SJSA1 (cell line): ENCODE measurements at places on chromosomes 12 and 14. TPM values are rescaled to one million over a fixed set of nuclear protein-coding genes. Genes with fewer than 3 reads are reported as not detected.

- DNase-seq: no peak
These were observed 397.1 kb downstream of the SOX5 start for GRCh38 chr12:23552417-23552816.

GRCh38 chr14:87102811-87103378, 890.1 kb downstream of the GALC start:
- no peak for DNase-seq

GRCh38 chr12:113266106-113266895, 45.0 kb downstream of the TPCN1 start:
- DNase-seq: no peak

- DNase-seq: peak; percentile 78
These were observed 13.0 kb downstream of the ZFP36L1 start for GRCh38 chr14:68779761-68780323.

DNA sequence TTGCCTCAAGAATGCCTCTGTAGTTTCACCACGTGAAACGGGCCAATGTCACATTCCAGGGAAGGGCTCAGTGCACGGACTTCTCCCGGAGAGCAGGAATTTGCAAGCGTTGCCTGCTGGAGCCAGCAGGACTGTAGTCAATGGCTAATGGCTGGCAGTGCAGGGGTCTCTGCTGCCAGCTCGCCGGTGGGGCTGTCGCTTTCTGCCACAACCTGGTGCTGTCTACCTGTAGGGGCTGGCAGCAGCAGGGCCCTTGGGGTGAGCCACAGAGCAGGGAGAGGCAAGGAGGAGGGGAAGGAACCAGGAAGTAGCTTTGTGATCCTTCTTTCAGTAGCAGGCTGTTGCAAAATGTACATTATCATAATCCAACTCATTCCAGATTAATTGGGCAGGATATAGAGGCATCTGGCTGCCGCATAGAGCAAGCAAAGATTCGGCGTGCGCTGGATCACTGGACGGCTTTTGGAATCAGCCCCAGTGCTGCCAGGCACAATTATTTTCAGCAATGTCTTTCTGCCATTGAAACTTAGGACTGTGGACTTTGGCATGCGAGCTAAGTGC, 114.1 kb downstream of the PAPOLA start:
- no peak for DNase-seq

GRCh38 chr12:121423253-121423652, 23.3 kb downstream of the RNF34 start:
- no peak for DNase-seq

GRCh38 chr12:107779077-107779831, 4.8 kb downstream of the ASCL4 start:
- DNase-seq: no peak

- no peak for DNase-seq
These were observed 23.8 kb downstream of the ACTN1 start for GRCh38 chr14:68955164-68955850.

DNA sequence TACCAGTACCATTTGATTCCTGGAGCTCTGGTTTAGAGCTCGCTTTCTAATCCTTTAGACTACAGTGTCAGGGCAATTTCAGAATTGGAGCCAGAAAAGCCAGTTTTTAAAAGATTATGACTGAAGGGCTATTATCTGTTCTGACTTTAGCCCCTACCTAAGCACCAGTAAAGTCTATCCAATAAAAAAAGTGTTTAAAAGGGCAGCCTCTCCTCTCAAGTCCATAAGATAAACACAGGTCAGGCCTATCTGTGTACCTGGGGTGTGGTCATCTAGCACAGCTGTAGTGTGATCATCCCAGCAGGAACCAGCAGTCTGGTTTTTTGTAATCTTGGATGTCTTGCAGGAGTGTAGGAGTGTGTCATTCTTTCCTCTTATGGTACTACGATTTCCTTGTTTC, 6.6 kb downstream of the APPL2 start:
- peak; percentile 81 for DNase-seq

GRCh38 chr14:30564868-30565248, 5.9 kb downstream of the G2E3 start:
- no peak for DNase-seq

GRCh38 chr12:122042910-122043309, 21.2 kb downstream of the BCL7A start:
- DNase-seq: no peak

DNA sequence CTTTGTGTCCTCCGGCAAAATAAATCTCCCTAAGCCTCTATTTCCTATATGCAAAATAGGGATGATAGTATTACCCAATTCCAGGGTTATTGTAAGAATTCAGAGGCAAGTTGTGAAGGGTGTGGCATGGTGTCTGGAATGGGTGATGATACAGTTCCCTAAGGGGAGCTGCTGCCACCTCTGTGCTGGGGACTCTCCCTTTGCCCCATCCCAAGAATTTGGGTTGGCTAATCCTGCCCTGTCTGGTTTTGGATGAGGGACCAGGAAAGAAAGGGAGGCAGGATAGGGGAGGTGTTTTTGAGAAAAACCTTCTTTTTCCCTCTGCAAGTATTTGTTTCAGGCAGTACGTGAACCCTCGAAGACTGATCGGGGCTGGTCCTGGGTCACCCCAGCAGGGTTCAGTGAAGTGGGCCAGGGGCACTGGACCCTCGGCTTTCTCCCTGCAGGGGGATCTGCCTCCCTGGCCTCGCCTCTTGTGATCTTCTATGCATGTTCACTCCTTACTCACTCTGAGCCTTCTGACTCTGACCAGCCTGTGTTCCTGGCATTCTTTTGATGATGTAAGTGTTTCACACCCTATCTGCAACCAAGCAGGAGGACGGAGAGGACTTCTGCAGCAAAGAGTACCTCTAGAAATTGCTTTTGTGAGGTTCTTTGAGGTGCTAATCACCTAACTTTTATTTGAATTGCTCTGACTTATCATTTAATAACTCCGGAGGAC, 60.8 kb downstream of the RASSF3 start:
- no peak for DNase-seq

DNA sequence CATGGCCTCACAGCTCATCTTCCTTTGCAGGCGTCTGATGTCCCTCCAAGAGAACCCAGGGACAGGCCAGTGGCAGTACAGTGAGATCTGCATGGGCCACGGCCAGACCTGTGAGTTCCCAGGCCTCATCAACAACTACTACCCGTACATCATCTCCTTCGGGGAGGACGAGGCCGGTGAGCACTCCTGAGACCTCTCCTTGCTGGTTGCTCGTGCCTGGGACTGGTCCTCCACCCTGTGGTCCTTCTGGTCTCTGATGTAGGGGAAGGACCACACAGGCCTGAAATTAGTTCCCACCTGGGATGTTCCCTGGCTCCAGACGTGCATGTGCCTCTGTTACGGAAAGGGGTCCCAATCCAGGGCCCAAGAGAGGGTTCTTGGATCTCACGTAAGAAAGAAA, 17.9 kb downstream of the HHIPL1 start:
- DNase-seq: no peak

- DNase-seq: peak; percentile 52
These were observed 43.5 kb downstream of the MNAT1 start for GRCh38 chr14:60777856-60778578.

DNA sequence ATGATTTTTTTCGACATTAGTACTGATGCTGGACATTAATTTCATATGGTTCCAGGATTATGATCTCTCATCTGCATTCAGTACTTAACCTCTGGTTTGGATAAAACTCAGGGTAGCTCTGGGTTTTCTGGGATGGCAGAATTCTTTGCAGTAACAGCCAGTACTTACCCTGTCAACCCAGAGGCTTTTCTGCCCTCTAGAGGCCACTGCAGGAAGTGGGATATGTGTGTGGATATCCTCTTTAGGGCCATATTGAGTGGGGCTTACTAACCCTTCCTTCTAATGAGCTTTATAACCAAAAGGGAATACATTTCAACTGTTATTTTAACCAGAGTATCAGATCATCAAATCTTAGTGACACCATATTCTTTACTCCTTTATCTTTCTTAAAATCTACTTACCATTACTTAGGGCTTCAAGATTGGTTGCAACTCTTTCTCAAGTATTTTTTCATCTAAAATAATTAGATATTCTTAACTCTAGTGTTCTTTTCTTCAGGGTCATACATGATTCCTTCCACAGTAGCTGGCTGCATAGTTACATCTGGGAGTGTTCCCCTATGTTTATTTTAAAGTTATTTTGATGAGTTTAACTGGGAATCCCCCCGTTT, 488.0 kb upstream of the STXBP6 start:
- peak; percentile 6 for DNase-seq

DNA sequence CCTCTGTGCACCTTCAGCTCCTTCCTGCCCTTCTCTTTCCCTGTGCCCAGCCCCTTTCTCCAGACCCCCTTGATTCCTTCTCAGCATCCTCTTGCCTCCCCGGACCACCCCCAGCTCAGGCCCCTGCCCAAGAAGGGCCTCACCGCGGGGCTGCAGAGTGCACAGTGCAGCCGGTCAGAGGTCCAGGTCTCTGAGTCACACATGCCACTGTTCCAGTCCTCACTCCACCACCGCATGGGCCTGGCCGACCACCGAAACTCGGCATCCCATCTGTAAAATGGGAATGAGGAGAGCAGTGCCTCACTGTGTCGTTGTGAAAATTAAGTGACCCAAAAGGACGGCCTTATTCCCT, 13.3 kb downstream of the BDKRB1 start:
- DNase-seq: peak; percentile 61

- peak; percentile 49 for DNase-seq
These were observed 781 bp downstream of the NPAS3 start for GRCh38 chr14:32939254-32940065.

DNA sequence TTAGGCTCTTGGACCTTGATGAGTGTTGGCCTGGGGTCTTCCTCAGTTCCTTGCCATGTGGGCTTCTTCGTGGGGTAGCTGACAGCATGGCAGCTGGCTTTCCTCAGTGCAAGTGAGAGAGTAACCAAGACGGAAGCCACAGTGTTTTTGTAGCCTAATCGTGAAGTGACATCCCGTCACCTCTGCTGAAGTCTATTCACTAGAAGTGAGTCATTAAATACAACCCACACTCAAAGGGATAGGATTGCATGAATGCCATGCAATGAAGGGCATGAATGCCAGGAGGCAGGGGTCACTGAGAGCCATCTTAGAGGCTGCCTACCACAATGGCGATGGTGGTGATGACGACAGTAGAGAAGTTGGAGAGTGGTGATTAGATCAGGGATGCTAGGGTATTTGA, 13.5 kb upstream of the ASIC1 start:
- DNase-seq: no peak

DNA sequence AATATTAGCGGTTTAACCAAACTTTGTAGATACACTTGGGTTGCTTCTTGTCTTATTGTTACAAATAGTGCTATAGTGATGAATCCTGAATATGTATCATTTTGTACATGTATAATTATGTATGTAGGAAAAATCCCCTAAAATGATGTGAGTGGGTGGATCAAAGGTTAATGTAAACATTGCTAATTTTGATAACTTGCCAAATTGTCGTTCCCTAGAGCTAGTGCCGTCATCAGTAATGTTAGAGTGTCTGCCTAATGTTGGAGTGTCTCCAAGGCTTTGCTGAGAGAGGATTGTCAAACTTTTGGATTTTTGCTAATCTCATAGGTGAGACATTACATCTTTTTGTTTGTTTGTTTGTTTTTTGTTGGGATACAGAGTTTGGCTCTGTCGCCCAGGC, 44.4 kb downstream of the AEBP2 start:
- no peak for DNase-seq

DNA sequence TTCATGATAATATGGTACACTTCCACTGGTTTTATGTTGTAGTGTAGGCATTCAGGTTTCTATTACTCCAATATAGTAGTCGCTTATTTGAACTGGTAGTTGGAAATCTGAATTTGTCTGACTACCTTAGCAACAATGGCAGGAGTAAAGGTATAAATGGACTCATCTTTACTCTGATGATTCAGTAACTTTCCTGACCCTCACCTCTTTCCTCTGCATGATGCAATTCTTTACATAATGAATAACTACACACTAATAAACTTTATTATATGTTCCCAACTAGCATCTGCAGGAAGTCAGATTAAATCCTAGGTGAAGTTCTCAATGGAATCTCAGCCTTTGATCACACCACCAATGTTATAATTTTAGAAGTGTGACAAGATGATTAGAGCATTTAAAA, 70.5 kb upstream of the ATP2B1 start:
- no peak for DNase-seq

DNA sequence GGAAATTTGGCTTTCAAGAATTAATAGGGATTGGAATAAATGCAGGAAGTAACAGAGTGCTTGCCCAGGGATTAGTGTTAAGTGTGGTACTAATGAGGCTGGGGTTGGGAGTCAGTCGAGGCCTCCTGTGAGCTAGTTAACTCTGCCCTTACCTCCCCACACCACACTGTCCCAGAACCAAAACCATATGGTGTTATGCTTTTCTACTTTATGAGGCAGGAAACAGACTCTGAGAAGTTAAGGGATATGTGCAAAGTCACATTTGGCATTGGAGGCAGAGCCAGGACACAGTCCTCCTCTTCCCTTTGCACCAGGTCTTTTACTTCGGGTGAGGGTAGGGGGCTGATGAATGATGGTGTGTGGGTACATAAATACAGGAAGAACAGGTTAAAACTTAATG, 41.9 kb downstream of the PELI2 start:
- DNase-seq: no peak

- DNase-seq: no peak
These were observed 81.6 kb upstream of the DCN start for GRCh38 chr12:91264178-91264577.

- no peak for DNase-seq
These were observed 12.9 kb upstream of the TMBIM6 start for GRCh38 chr12:49728446-49728845.

GRCh38 chr12:56261503-56262232, 3.5 kb upstream of the ANKRD52 start:
- DNase-seq: peak; percentile 82

GRCh38 chr12:125280482-125281377, 215.5 kb downstream of the AACS start:
- DNase-seq: no peak

DNA sequence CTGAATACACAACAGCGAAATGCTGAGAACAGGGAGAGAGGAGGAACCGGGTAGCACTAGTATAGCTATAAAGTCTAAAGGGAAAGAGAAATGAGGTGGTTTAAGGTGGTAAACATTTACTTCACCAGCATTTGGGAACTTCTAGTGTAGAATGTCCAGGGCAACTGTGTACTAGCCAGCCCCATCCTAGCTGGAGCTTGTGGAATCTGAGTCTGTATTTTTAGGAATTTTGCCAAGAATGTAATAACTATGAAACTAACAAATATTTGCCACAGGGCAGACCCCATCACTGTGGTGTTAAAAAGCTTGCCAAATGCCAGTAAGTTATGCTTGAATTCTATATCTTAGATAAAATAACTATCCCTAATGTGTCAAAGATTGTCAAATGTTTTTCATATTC, 398.9 kb upstream of the MIS18BP1 start:
- peak; percentile 5 for DNase-seq

DNA sequence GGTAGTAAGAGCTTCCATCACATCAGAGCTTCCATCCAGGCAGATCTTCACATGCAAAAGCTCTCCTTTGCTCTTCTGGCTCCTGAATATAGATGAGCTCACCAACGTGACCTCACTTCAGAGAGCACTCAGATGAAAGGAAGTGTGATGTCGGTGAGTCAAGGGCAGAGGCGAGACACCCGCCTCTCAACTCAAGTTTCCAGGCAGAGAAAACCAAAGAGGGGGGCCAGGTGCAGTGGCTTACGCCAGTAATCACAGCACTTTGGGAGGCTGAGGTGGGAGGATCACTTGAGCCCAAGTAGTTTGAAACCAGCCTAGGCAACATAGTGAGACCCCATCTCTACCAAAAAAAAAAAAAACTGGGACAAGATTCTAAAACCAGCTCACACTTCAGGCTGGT, 126.9 kb downstream of the DUSP6 start:
- no peak for DNase-seq

Gene SPIC
- not detected in 2 replicates for total RNA-seq

Gene FAM177A1
- 40.3 and 47.7 TPM in 2 replicates for total RNA-seq

Gene KRT72
- not detected in 2 replicates for total RNA-seq

Gene KHNYN
- 12.5 and 25.1 TPM in 2 replicates for total RNA-seq

Gene PSMD9
- 63.4 and 150 TPM in 2 replicates for total RNA-seq

Gene OR11G2
- not detected in 2 replicates for total RNA-seq

Gene USP44
- total RNA-seq: 0.44 and 1.6 TPM in 2 replicates

Gene ASPG
- not detected in 2 replicates for total RNA-seq

Gene FGF23
- not detected in 2 replicates for total RNA-seq
